ENCODE measurements at places on chromosomes 4 and X.

- no peak for DNase-seq
Measured at GRCh38 chrX:11180571-11180970, 69.4 kb downstream of the HCCS start.

GRCh38 chrX:121641560-121641959, 594.1 kb downstream of the GLUD2 start:
- no peak for DNase-seq

DNA sequence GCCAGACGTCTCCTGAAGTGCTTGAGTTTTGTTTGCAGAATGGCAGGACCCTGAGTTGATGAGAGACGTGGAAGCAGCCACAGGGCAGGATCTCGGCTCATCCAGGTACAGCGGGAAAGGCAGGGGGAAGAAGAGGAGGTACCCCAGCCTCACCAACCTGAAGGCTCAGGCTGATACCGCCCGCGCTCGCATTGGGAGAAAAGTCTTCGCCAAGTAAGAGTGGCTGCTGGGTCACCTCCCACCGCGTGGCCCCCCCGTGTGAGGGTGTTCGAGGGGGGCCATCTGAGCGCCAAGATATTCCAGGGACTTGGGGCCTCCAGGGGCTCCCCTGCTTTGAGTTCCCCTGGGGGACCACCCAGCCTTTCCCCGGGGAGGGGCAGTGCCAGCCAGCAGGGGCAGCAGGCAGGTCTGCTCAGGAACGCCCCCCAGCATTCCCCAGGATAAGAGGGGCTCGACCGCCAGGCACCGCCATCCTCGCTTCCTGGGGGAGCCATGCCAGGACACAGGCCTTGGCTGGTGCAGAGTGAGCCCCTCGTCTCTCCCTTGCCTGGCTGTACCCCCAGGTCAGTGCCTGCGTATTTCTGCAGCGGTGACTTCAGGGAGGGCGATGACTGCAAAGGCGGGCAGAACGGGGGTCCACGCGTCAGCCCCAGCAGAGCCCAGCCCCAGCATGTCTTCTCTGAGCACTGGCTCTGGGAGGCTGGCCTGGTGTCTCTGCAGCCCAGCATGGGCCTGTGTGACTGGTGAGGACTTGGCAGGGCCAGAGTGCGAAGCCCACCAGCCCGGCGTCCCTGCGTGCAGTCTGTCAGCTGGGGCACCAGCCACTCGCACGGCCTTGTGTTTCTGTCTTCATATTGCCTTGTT, 22.3 kb downstream of the NKX1-1 start:
- no peak for DNase-seq

DNA sequence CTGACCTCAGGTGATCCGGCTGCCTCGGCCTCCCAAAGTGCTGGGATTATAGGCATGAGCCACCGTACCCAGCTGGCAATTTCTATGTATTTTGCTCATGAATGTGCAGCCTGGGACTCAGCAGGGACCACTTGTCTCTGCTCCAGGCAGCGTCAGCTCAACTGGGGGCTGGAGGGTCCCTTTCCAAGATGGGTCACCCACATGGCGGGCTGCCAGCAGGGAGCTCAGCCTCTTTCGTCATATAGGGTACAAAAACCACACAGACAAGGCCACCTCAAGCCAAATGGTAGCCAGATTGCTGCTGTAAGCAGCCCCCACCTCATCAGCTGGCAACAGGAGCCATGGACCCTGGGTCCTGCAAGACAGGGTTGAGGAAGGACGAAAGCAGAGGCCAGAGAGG, 2.4 kb upstream of the CLDN24 start:
- no peak for DNase-seq

- no peak for DNase-seq
Measured at GRCh38 chrX:17441965-17442364, 67.0 kb downstream of the NHS start.

DNA sequence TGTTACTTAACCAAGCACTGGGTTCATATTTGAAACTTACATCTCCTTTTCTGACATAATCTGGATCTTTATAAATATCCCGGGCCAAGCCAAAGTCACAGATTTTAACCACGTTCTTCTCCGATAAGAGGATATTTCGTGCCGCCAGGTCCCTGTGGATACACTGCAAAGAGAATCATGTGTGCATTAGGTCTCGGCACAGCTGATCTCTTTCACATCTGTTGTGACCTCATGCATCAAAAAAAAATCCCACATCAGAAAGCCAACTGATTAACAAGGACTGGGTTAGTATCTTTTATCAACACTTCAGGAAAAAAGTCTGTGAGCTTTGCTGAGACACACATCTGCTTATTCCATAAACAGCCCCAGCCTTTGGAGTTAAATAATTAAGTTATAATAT, 35.5 kb downstream of the KDR start:
- no peak for DNase-seq

GRCh38 chr4:127181001-127181400, 451.8 kb upstream of the INTU start:
- no peak for DNase-seq

DNA sequence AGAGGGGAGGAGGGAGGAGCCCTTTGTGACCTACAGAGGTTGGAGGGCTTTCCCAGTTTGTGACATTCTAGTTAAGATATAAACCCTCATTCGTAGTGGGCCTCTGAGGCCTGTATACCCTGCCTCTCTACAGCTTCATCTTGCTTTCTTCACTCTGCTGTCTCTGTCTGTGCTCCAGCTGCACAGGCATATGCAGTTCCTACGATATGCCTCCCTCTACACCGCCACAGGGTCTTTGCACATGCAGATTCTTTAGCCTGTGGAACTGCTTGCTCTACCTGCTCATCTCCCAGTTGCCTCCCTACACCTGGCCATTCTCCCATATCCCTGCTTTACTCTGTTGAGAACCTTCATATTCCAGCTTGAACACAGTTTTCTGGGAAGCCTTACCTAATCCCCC, 38.1 kb downstream of the SLIT2 start:
- DNase-seq, result no peak

DNA sequence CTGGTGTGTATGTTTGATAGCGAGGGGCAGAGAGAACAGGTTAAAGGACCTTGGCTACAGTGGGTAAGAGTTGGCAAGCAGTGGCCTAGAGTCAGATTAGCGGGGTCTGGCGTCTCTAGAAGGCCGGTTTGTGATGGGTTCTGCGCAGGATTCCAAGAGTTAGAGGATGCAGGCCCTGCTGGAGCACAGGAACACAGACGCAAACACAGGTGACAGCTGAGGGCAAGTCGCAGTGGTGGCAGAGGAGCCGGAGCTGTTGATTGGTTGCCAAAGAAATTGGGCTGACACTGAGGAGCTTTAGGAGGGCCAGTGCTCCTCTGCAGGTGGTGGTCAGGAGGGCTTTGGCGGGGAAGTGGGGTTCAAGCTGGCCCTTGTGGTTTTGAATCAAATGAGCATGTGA, 3.8 kb downstream of the TADA2B start:
- DNase-seq, result no peak

GRCh38 chrX:130330706-130331105, 9.0 kb upstream of the SLC25A14 start:
- DNase-seq, result peak; percentile 0

DNA sequence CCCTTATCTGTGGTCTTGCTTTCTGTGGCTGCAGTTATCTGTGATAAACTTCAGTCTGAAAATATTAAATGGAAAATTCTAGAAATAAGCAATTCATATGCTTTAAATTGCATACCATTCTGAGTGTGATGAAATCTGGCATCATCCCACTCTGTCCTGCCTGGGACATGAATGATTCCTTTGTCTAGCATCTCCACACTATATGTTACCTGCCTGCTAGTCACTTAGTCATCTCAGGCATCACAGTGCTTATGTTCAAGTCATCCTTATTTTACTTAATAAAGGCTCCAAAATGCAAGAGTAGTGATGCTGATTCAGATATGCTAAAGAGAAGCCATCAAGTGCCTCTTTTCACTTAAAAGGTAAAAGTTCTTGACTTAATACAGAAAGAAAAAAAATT, 14.3 kb upstream of the RAB9B start:
- DNase-seq, result no peak

- no peak for DNase-seq
Measured at GRCh38 chr4:8437281-8437680, 3.2 kb downstream of the ACOX3 start.

- no peak for DNase-seq
Measured at GRCh38 chr4:140047017-140047640, 106.9 kb downstream of the MAML3 start.

DNA sequence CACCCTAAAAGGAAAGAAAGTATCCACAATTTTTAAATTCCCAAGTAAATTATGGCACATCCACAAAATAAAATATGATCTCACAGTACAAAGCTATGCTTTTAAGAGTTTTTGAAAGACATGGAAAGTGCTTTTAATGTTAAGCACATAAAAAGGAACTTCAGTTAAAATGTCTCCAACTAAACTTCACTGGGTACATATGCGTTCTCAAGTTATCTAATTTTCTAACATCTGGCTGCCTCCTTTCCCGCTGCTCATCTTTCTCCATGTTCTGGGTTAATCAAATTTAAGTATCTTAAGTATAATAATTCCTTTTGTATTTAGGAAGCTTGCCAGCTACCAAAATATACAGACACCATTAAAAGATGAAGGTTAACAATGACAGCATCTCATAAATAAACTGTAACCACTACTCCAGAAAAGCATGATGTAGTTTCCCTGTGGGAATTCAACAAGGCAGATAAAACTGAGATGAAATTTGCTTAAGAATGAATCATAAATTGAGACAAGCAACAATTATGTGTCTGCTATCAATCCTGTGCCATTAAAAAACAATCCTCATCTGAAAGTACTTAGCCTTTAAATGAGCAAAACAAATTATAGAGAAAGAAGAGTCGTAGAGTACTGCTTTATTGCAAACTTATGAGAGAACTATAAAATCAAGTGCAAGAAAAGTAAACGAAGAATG, 25.1 kb downstream of the PRSS12 start:
- DNase-seq, result no peak

DNA sequence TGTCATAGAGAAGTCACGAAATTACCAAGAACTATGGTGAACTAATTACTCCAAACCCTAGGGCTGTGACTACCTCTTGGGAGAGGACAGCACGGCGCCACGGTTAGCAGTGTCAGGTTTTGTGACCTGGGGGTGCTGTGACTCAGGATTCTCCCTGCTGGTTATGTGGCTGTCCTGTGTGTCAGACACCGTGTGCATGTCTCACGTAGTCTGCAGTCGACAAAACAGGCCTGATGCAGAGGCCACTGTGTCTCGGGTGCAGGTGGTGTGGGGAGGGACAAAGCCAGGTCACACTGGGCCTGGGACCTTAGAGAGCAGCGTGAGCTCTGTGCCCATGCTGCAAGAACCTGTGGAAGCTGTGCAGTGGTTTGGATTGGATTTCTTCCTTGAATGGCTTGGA, 34.1 kb downstream of the TNIP2 start:
- no peak for DNase-seq

GRCh38 chr4:113006632-113007031, 42.8 kb upstream of the ANK2 start:
- no peak for DNase-seq
